AG10803 (cell line): ENCODE measurements at places on chromosomes 2 and 18.

DNA sequence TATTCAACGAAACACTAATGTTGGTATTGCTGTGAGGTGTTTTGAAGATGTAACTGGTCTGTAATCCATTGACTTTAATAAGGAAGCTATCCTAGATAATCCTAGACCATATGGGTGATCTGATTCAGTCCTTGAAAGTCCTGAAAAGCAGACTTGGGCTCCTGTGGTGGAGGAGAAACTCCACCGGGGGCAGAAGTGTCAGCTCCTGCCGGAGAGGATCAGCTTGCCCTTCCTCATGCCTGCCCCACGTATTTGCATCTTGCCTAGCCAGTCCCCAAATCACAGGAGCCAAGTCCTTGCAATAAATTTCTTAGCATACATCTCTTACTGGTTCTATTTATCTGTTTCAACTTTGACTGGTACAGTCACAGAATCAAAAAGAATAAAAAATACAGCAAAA lies 144.2 kb upstream of the DLGAP1 start:
- no peak for DNase-seq

DNA sequence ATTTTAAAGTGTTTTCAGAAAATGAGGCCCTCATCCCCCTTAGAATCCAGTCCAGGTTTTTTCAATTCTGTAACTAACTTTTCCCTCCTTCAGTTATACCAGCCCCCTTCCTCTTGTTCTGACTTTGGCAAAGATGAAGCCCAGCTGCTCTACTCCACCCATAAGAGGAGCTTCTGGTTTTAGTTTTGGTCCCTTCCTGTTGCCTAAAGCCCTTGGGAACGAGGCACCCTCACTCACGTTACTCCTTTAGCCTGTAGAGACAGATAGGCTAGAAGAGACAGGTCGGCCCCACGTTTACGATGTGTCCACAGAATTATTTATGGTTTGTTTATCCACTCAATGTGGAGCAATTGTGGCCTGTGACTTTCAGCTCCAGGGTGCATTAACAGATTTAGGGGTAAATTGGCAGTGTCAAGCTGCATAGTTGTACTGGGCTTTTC lies 454.2 kb upstream of the TNP1 start:
- peak; percentile 8 for DNase-seq

DNA sequence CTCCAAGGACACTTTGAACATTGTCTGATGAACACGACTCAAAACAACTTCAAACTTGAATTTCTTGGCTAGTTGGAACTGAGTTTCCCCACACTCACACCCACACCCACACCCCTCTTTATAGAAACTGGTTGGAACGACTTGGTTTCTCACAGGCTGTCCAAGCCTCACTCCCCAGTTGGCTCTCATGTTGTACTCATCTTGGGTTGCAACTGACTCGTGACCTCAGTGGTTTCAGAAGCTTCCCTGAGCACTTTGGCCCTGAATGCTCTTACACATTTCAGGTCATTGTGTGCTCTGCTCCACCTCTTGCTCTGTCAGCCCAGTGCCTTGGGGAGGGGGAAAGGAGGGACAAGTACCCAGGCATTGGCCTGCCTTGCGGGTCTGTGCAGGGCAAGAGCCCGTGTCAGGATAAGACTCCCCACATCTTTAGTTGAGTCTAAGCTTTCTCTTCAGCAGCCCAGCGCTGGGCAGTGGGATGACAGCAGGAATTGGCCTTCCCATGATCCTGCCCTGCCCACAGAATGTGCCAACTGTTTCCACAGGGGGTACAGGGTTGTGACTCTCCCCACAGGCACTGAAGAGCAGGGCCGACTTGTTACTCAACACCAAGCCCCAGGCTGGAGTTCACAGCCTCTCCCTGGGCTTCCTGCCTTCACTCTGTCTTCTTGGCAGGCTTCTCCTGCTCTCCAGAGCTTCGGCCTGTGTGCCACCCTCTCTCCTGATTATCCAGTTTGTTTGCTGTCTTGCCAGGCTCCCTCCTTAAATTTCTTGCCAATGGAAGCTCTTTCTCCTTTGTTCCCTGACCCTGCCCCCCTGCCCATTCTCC lies 104.6 kb downstream of the RTN4 start:
- peak; percentile 90 for DNase-seq

GRCh38 chr2:36737131-36737750 lies 40.7 kb downstream of the VIT start:
- no peak for DNase-seq

- no peak for DNase-seq
These were observed 712.5 kb upstream of the LRATD1 start for GRCh38 chr2:13919981-13920382.

DNA sequence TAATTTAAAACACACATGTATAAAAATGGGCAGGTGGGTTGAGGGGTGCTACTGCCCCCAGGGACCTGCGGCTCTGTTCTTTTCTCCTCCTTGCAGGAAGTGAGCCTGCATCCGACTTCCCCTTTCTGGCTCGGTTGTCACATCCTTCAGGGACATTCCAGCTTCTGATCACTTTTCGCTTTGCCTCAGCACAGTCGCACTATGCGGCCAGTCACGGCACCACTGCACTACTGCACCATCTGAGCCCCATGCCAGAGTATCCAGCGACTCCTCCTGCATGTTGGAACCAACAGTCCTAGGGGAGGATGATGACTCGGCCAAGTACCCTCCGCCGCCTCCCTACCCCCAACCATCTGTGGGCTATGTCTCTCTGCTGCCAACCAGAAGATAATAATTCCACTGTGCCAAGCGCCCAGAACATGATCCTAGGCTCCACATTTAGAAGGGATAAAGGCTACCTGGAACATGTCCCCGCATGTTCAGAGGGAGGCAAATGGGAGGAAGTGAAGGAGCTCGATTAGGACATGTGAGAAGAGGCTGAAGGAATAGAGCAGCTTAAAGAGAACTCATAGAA lies 17.6 kb downstream of the CDC42EP3 start:
- peak; percentile 43 for DNase-seq

DNA sequence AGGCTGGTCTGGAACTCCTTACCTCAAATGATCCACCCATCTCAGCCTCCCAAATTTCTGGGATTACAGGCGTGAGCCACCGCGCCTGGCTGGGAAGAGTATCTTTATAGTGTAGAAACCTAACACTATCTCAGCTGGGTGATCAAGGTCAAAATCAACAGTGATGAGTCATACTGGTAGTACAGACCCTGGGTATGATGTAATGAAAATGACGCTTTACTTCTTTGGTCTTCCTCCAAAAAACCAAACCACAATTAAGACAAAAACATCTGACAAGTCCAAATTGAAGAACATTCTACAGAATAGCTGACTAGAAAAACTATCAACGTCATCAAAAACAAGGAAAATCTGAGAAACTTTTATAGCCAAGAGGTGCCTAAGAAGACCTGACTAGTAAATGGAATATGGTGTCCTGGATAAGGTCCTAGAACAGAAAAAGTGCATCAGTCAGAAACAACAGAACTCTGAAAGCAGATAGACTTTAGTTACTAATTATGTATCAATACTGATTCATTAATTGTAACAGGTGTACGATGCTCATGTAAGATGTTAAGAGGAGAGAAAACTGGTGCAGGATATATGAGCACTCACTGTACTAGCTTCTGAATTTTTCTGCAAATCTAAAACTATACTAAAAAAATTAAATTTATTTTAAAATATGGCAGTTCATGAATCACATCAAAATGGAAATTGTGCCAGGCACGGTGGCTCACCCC lies 25.4 kb downstream of the PDCL3 start:
- peak; percentile 45 for DNase-seq

DNA sequence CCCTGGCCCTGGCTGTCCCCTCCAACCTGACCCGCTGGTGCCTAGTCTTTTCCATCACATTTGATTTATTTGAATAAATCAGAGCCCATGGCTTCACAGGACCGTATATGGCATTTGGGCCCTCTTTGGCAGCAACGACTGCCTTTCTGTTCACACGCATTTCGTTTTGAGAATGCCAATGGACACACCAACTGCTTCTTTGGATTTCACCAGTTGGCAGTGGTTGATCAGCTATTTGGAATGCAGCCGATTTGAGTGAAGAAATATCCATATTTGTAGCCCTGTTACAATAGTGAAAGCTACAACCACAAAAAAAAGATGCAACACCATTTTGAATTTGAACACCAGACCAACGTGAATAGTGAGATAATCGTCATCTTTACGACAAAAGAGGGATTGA lies 56.5 kb downstream of the GNAL start:
- DNase-seq = no peak

DNA sequence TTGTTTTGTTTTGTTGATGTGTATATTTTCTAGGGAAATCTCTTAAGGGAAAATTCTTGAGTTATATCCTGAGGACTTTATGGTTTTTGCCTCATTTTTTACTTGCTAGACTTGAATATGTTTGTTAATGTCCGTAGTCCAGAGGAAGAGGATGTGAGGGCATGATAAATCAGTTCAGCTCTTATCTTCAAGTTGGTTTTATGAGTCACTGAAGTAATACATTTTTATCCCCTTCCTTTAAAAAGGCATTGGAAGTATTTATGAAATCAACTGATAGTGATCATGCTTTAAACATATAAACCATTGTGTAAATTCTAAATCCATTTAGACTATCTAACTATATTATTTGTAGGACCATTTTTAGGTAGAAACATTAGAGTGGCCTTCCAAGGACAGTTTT lies 43.9 kb upstream of the CYBRD1 start:
- DNase-seq = no peak

- DNase-seq = no peak
These were observed 167.9 kb downstream of the CTIF start for GRCh38 chr18:48706731-48707130.

GRCh38 chr18:45110577-45111501 lies 430.2 kb downstream of the SETBP1 start:
- DNase-seq = peak; percentile 59

GRCh38 chr2:203469546-203469945 lies 65.6 kb downstream of the RAPH1 start:
- DNase-seq = no peak

DNA sequence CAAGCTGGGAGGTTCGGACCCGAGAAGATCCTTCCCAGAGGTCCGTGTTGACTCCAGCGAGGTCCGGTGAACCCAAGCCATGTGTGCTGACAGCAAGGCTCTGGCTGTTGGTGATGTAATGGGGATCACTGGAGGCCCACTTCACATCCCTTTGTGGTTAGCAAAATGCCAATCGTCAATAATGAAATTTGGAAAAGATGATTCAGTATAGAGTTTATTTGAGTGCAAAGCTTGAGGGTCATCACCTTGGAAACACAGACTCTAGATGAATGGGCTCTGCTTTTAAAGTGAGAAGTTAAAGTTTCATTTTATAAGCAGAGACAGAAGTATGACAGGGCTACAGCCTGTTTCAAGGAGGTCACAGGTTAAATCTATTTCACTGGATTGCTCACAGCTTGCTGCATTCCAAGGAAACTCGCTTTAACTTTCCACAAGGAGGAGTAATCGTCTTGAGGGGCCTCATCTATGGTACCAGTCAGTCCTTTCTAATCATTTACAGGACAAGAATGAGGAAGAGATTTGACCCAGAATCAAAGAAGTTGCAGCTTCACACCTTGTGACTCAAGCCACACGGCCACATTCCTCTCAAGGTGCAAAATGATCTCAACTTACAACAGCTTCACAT lies 140.5 kb downstream of the TPO start:
- peak; percentile 84 for DNase-seq

- DNase-seq = peak; percentile 20
These were observed at the start of gene GALNT14 for GRCh38 chr2:31138037-31138962. TSS of gene GALNT14 (minus strand) at chr2:31138440. CDS start at chr2:31138086, 354 bp downstream.

- DNase-seq = peak; percentile 83
These were observed 108.1 kb downstream of the TRIB2 start for GRCh38 chr2:12824778-12825379.

DNA sequence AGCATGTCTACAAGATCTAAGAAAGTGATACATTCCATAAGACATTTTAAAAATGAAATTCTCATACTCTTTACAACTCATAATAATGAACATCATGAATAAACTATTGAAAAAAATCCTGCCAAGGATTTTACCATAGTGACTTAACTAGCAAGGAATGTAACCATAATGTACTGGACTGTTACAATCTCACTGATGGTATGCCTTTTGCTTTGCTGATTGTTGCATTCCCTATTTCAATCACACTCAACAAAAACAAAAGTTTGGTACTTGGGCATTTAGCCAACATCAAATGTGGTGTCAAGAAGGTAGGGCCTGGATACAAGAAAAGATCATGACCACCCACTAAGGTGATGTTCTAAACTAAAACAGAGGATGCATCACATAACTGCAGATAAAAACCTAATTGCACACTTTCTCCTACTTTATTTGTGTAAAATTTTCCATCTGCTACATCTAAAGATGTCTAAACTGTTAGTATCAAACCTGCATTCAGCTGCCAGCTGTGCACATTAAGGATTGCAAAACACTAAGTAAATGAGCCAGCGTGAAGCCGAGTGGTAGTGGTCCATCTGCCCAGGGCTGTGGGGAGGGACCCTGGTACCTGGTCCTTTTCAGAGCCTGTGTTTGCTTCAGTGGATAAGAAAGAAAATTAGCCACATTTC lies 564.4 kb downstream of the ZEB2 start:
- peak; percentile 85 for DNase-seq
